CD4-positive, CD25-positive, alpha-beta regulatory T cell (primary cell): ENCODE measurements at places on chromosomes 3 and 15. TPM values are rescaled to one million over a fixed set of nuclear protein-coding genes. Genes with fewer than 3 reads are reported as not detected.

The OR5K3 gene
- polyA plus RNA-seq, result not detected

The WDR93 gene
- polyA plus RNA-seq, result not detected

The WDR49 gene
- polyA plus RNA-seq, result not detected

The ISY1 gene
- 88.6 TPM for polyA plus RNA-seq

The ACSBG1 gene
- 0.06 TPM for polyA plus RNA-seq

The GOLGA8T gene
- polyA plus RNA-seq, result not detected

The CIB2 gene
- polyA plus RNA-seq, result 2.3 TPM

The GOLGA6L7 gene
- not detected for polyA plus RNA-seq

The EOMES gene
- 1.9 TPM for polyA plus RNA-seq

The FGD5 gene
- not detected for polyA plus RNA-seq

The AP2M1 gene
- polyA plus RNA-seq, result 252 TPM

The GOLGA8J gene
- not detected for polyA plus RNA-seq

The MST1R gene
- polyA plus RNA-seq, result not detected

The CASR gene
- polyA plus RNA-seq, result 0.16 TPM

The GPR171 gene
- polyA plus RNA-seq, result 71.5 TPM

The CHRM5 gene
- polyA plus RNA-seq, result not detected

The NISCH gene
- 16.4 TPM for polyA plus RNA-seq

The FRMD5 gene
- 0.37 TPM for polyA plus RNA-seq

The AADACL2 gene
- polyA plus RNA-seq, result not detected

The IL5RA gene
- not detected for polyA plus RNA-seq

The CLDN18 gene
- polyA plus RNA-seq, result not detected

The HRG gene
- not detected for polyA plus RNA-seq

The PRKCI gene
- 18.6 TPM for polyA plus RNA-seq

The CHD2 gene
- polyA plus RNA-seq, result 52.1 TPM

The PPP1R14D gene
- polyA plus RNA-seq, result not detected

The ZWILCH gene
- polyA plus RNA-seq, result 15.7 TPM

The SI gene
- polyA plus RNA-seq, result not detected

The LRRK1 gene
- polyA plus RNA-seq, result not detected

The LTF gene
- polyA plus RNA-seq, result not detected

The FANCD2OS gene
- not detected for polyA plus RNA-seq

The RBP2 gene
- polyA plus RNA-seq, result not detected

The CACNA2D3 gene
- polyA plus RNA-seq, result not detected

The CPEB1 gene
- 0.68 TPM for polyA plus RNA-seq

The HYAL1 gene
- 0.10 TPM for polyA plus RNA-seq

The GUCA1C gene
- not detected for polyA plus RNA-seq

The KCNAB1 gene
- polyA plus RNA-seq, result 0.24 TPM

The ZNF662 gene
- 0.41 TPM for polyA plus RNA-seq

The FOXL2 gene
- polyA plus RNA-seq, result not detected

The GHSR gene
- not detected for polyA plus RNA-seq

The HERC2 gene
- 10.4 TPM for polyA plus RNA-seq

The RPL35A gene
- polyA plus RNA-seq, result 1,609 TPM
